ENCODE measurements at places on chromosomes 7 and 10.

DNA sequence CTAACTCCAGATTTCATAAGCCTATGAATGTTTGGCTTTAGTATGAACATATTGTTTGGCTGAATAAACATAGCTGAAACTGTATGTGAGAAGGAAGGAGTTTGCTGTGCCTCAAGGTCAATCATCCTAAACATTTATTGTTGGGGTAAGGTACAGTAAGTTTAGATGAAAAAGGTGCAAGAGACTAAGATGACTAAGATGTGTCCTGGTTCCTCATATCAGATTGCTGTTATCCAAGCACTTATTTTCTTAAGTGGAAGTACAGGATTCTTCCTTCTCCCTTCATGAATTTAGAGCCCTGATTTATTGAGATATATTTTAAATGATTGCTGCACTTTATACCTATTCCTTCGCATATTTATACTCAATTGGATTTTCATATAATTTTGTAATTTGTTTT, 12.2 kb downstream of the MDFIC start:
- no peak for DNase-seq

- DNase-seq = no peak
Observed at GRCh38 chr7:24894429-24895221, 85.4 kb downstream of the OSBPL3 start.

DNA sequence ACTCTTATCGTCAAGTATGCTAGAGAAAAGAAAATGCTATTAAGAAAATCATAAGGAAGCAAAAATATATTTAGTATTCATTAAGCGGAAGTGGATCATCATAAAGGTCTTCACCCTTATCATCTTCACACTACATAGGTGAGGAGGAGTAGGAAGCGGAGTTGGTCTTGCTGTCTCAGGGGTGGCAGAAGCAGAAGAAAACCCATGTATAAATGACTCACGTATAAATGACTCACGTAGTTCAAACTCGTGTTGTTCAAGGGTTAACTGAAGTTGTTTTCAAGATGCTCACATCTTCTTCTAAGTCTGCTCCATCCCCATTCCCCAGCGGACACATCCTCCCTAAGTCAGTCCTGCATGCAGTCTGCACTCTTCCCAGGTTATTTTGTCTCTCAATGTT, 72.4 kb downstream of the SFMBT2 start:
- DNase-seq = no peak

- no peak for DNase-seq
Observed at GRCh38 chr10:33295851-33296250, 38.6 kb downstream of the NRP1 start.

DNA sequence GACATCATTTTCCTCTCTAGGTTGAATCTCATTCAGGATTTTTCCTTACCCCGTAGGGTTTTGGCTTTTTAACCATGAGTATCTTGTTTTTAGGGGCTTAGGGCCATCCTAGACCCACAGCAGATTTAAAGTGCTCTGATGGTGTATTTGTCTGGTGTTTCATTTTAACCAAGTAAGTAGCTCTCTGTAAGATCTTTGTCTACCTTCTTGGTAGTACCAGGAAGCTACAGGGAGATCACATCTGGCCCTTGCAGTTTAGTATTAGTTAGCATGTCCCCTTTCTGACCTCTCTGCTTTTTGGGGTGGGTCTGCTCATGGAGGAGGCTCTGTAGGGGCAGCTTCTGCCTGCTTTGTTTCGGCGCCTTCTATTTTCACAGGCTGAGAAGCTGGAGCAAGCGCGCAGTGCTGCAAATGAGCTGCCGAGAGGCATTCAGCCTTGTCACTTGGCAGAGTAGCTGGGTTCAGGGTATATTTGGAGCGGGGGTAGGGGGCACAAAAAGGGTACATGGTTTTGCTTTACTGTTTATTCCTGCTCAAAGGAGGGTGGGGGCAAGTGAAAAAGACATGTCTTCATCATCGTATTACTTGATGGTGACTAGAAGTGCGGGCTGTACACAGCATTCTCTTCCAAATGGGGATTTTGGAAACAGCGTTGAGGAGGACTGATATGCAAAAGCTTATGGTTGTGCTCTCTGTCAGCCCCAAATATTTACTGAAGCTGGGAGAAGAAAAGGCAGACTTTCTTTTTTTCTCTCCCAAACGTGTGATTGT, 146.3 kb downstream of the CELF2 start:
- DNase-seq = no peak

GRCh38 chr7:28815369-28815927, 142.7 kb downstream of the TRIL start:
- no peak for DNase-seq

- DNase-seq = no peak
Observed at GRCh38 chr10:43765516-43765915, 116.8 kb upstream of the ZNF32 start.

DNA sequence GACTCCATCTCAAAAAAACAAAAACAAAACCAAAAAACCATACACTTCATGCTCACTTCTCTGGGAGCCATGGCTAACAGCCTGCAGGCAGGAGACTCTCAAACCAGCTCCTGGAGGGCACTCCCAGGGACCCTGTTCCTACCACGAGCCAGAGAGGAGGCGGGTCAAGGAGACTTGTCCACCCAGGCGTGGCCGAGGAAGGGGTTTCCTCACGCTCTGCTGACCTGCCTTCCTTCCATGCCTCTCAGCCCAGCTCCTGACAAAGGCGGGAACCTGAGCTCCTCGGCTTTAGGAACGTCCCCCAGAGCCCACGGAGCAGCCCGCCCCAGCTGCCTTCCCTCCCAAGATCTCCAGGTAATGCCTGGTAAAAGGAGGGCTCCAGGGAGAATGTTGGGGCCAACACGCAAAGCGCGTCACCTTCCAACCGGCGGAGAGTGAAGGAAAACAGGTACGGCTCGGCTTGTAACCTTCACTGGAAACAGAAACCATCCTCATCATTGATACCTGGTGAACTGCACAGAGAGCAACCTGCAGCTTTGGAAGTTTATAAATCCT, 9.5 kb downstream of the GPR146 start:
- DNase-seq = no peak
